HEK293T (cell line): ENCODE measurements at places on chromosomes 5 and 9.

- no peak for DNase-seq
Observed at GRCh38 chr9:129934041-129934591, 98.9 kb downstream of the USP20 start.

GRCh38 chr9:89450213-89450612, 47.7 kb downstream of the SEMA4D start:
- no peak for DNase-seq

- no peak for DNase-seq
Observed at GRCh38 chr5:43514025-43514424, 923 bp downstream of the C5orf34 start.

- no peak for DNase-seq
Observed at GRCh38 chr9:125611121-125611765, 95.8 kb downstream of the MAPKAP1 start.

- DNase-seq = no peak
Observed at GRCh38 chr5:111548348-111548950, 36.1 kb upstream of the STARD4 start.

DNA sequence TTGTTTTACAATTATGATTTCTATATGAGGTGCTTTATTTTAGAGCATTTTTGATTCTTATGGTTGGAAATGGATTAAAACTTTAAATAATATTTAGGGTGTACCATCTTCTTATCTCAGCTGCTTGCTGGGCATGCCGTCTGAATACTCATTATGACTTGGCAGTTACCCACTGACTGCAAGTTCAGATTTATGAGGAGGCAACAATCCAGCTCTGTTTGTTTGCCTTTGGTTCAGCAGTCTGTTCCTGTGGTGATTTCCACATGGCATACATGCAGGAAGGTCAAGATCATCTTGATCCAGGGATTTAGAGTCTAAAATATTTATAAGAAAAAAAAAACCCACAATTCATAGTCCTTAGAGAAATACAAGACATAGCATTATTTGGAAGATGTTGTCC, 1254.5 kb upstream of the NUDT12 start:
- no peak for DNase-seq

DNA sequence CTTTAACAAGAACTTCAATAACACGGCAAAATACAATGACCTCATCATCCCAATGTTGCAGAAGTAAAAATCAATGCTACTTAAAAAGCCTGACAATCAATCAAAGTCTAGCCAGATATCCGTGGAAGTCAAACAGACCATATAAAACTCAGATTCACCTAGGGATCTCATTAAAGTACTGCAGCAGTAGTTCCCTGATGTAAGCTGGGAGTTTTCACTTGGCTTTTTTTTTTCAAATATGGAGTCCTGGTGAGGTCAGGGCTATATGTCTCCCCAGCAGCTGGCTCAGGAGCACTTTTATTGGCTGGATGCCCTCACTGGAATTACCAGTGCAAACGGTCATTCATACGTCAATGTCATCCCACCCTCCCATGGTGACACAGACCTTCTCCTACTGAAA, 220.6 kb upstream of the SLC30A5 start:
- peak; percentile 28 for DNase-seq

- DNase-seq = no peak
Observed at GRCh38 chr9:131960851-131961495, 118.7 kb downstream of the MED27 start.

DNA sequence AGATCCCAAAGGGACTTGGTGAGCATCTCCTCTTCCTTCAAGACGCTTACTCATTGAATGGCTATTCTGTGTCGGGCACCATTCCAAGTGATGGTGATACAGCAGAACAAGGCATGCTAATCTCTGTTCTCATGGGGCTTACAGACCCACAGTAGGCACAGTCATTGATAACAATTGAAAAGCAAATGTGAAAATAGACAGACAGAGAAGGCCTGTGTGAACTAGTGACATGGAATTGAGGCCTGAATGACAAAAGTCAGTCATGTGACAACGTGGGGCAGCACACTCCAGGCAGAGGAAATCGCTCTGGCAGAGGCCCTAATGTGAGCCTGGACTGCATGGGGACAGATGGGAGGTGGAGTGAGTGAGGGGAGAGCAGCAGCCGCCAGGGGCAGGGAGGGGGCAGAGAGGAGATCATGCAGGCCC, 70.7 kb upstream of the CPLX2 start:
- DNase-seq = no peak

DNA sequence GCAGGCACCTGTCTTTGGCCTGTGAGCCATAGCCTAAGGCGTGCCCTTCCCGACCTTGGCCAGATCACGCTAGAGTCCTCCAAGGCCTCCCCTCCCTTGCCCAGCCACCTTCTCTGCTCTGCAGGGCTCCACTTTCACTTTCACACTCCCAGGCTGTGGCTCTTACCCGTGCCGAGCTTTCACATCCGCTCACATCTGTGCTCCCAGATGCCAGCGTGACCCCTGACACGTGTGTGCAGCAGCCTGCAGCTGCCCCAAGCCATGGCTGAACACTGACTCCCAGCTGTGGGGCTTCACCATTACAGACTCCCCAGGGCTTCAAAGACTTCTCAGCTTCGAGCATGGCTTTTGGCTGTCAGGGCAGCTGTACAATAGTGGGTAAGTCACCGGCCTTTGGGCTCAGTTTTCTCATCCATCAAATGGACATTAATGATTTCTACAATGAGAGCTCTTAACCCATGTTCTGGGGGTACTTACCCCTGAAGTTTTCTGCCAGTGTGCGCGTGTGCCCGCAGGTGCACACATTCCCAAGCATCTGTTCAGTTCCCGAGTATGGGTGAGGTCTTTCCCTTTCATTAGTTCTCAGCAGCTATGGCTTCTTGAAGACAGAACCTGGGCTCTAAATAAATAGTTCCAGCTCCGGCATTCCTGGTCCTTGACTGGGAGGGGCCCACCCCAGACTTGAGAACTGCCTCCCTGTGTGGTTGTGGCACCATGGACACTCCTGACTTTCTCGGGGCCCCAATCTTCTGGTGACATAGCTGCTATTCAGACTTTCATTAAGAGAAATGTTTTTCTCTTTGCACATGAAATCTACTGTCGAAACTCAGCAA, 118.6 kb downstream of the RGS3 start:
- no peak for DNase-seq

GRCh38 chr9:68653141-68653595, 51.9 kb upstream of the PIP5K1B start:
- no peak for DNase-seq

- no peak for DNase-seq
Observed at GRCh38 chr5:96315431-96315830, 117.6 kb downstream of the PCSK1 start.

DNA sequence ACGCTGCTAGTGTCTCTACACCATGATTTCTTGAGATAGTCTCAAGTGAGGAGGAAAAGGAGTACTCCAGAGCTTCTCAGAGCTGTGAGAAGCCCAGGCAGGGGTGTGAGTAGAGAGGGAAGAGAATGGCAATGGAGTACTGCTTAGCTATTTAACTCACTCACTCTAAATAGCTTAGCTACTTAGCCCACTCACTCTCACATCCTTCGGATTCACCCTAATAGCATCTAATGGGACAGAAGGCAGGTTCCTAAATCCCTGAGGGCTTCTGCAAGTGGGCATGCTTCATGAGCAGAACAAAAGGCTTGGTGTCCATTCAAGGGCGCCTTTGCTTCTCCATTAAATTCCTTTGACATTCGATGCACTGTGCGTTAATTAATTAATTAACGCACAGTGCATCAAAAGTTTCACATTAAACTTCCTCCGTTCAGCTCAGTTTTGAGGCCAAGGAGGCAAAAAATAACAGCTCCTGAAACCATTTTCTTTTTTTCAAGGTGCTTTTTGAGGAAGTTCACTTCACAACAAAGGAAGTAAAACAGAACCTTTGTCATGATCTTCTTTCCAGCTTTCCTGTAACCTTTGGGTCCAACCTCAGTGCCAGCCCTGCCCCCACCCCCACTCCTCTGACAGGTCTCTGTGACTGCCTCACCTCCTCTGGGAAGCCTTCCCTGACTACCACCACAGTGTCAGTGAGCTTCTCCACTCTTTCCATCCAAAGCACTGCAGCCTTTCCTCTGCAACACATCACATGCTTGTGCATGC, 294.0 kb downstream of the SEC61B start:
- no peak for DNase-seq

DNA sequence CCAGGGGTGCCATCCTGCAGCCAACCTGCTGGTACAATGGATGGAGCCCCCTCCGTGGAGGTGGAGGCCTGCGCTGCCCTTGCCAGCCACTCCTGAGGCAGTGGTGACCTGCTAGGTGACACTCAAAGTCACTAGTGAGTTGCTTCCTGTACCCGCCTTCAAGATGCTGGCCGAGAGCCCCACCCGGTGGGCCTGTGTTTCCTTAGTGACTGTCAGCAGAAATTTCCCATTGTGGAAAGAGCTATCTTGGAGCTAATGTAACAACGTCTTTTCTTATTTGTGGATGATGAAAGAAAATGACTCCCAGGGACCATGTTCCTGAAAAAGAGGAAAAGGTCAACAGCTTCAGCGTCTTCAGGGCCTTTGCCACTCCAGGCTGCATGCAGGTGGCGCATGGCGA, 117.0 kb upstream of the BOD1 start:
- no peak for DNase-seq

DNA sequence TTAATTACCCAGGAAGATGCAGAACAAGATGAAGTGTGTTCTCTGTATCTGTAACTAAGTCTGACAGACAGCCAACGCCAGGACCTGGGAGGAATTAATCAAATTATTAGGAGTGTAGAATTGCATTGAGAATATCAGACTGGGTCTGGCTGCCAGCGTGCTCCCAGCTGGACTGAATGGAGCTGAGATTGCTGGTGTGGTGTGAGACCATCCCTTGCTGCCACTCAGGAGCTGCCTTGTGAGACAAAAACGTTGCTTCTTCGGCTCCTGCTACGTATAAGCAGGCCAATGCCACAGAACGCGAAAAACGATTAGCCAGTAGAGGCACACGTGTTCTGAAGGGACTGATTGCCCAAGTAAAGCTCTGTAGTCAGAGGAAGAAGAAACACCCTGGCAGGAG, 66.8 kb downstream of the AMBP start:
- no peak for DNase-seq

DNA sequence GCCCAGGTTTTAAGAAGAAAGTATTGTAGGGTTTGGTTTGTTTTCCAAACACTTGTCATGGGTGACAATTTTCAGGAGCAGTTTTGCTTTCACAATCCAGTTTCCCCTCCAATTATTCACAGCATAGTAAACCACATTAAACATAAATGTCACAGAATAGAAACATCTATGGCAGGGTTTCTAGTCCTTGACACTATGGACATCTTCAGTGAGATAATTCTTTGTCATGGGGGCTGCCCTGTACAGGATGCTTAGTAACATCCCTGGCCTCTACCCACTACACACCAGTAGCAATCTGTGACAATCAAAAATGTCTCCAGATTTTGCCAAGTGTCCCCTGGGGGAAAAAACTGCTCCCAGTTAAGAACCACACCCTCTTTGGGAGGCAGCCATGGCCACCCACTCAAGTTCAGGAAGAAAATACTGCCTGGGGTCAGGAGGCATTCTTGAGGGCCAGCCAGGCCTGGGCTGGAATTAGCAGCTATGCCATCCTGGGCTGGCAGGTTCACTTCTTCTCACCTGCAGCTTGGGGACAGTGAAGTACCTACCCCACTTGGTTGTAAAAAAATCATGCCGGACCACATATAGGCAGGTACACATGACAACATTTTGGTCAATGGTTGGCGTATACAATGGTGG, 116.3 kb downstream of the HSD17B3 start:
- no peak for DNase-seq

- DNase-seq = no peak
Observed at GRCh38 chr5:172782169-172783039, 11.4 kb upstream of the DUSP1 start.

DNA sequence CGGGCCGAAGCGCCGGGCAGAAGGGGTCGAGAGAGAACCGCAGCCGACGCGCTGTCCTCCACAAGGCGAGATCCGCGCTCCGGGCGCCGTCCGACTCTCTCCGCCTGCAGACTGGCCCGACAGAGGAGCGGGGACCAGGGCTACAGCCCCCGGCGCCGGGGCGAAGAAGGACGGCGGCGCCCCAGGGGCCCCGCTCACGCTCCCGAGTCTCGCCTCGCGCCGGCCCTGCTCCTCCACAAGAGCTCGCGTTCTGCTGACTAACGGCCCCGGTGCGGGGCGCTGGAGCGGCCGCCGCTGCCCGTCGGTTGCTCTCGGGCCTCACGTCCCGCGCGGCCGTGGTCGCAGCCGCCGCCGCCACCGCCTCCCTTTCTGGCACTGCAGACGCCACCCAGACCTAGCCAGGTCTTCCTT, 338 bp downstream of the ABHD17B start:
- no peak for DNase-seq

DNA sequence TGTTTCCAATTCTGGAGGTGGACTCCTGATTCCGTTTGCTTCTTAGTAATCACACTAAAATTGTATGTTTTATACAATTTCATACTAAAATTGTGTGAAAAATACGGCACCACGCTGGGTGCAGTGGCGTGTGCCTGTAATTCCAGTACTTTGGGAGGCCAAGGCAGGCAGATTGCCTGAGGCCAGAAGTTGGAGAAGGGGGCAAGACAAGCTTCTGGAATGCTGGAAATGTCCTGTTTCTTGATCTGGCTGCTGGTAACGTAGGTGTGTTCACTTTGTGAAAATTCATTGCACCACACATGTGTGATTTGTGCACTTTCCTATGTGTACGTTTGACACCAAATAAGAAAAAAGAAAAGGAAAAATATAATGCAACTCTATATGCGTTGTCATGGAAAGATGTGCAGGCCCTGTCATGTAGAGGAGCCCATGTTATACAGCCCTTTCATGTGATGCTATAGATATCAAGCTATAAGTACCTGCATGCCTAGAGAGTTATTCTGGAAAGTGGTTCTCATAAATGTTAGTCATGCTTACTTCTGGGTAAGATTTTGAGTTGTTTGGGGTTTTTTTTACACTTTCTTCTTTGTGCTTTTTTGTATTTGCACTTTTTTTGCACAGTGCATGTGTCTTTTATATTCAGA, 119.9 kb downstream of the TMEM174 start:
- no peak for DNase-seq

GRCh38 chr9:27485158-27485557, 38.9 kb upstream of the IFNK start:
- DNase-seq = no peak

DNA sequence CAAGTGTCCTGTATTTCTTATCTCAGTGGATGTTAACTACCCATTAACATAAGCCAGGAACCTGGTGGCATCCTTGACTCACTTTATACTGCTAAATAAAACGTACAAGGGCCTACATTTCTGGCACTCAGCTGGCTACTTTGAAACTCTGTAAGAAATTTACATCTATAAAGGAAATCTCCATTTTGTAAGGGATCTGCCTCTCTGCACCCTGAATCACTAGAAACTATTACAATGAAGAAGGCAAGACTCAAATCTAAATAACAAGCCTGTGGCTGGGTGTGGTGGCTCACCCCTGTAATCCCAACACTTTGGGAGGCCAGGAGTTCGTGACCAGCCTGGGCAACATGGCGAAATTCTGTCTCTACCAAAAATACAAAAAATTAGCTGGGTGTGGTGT, 51.5 kb downstream of the RAPGEF1 start:
- no peak for DNase-seq
